H4 (cell line): ENCODE measurements at places on chromosomes 4 and X. TPM values are rescaled to one million over a fixed set of nuclear protein-coding genes. Genes with fewer than 3 reads are reported as not detected.

HEPH gene
- 0.85 and 1.6 TPM in 2 replicates for total RNA-seq

DNA sequence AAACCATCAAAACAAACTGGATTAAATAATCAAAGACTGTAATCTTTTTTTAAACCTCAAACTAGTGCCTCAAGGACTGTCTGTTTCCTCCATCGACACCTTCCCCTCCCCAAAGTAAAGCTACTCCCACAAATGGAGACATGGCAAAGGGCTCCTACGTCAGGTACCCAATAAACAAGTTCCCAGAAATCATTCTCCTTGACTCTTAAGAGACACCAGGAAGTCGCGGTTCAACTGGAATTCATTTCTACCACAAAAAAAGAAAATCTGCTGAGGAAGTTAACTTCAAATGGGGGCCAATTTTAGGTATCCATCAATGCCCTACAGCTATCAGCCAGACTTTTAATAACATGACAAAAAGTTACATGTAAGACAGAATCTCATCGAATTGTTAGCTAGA lies 2.5 kb downstream of the RPS4X start:
- no peak for DNase-seq

ATP6AP2 gene
- total RNA-seq: 109 and 138 TPM in 2 replicates

MAGEB17 gene
- total RNA-seq: not detected in 2 replicates

- peak; percentile 11 for DNase-seq
These were observed 5.9 kb upstream of the C4orf17 start for GRCh38 chr4:99504804-99505502.
